ENCODE measurements at places on chromosomes 12 and 14. TPM values are rescaled to one million over a fixed set of nuclear protein-coding genes. Genes with fewer than 3 reads are reported as not detected.

Gene ST8SIA1
- total RNA-seq, result 20.5 TPM

Gene RNASE13
- total RNA-seq, result not detected

Gene HOXC9
- not detected for total RNA-seq

Gene PRH1
- total RNA-seq, result 117 TPM

Gene NYNRIN
- total RNA-seq, result 47.5 TPM

Gene TC2N
- total RNA-seq, result 12.0 TPM

Gene EPYC
- not detected for total RNA-seq

Gene OR11G2
- not detected for total RNA-seq

Gene KCNK10
- total RNA-seq, result 1.3 TPM

Gene MLH3
- total RNA-seq, result 70.8 TPM

Gene C1QL4
- total RNA-seq, result 0.55 TPM

Gene FOXN4
- total RNA-seq, result 3.4 TPM

Gene CIT
- 21.7 TPM for total RNA-seq

Gene GDF3
- not detected for total RNA-seq

Gene SOX5
- total RNA-seq, result 72.7 TPM

Gene GALNT9
- total RNA-seq, result 10.7 TPM

Gene MOAP1
- total RNA-seq, result 76.4 TPM

Gene SLC5A8
- total RNA-seq, result 1.9 TPM

Gene SLC25A47
- 0.22 TPM for total RNA-seq

Gene PDZRN4
- total RNA-seq, result 5.2 TPM

Gene ADAMTS20
- 1.6 TPM for total RNA-seq

Gene RFX4
- 0.11 TPM for total RNA-seq

Gene SRRM4
- total RNA-seq, result 21.8 TPM

Gene CFAP251
- 6.0 TPM for total RNA-seq

Gene TGM1
- total RNA-seq, result 6.2 TPM

Gene PTPRO
- 51.3 TPM for total RNA-seq

Gene SERPINA10
- not detected for total RNA-seq

Gene DACT1
- 27.2 TPM for total RNA-seq

Gene KRT75
- 0.71 TPM for total RNA-seq

Gene AMN
- total RNA-seq, result 0.33 TPM

Gene TMEM229B
- 7.0 TPM for total RNA-seq

Gene DGKA
- 35.2 TPM for total RNA-seq

Gene VDR
- 0.88 TPM for total RNA-seq

Gene RASAL1
- total RNA-seq, result 2.9 TPM

Gene TAS2R13
- 12.4 TPM for total RNA-seq

Gene CCDC198
- total RNA-seq, result not detected

Gene TMCC3
- total RNA-seq, result 10.1 TPM

Gene ATF1
- total RNA-seq, result 26.6 TPM

Gene GLI1
- 7.1 TPM for total RNA-seq

Gene ACOT6
- total RNA-seq, result not detected

Gene TMEM253
- total RNA-seq, result not detected

Gene RITA1
- total RNA-seq, result 11.6 TPM

Gene IAPP
- total RNA-seq, result not detected

Gene DBX2
- total RNA-seq, result 0.22 TPM

Gene ACYP1
- total RNA-seq, result 31.5 TPM

Gene RD3L
- total RNA-seq, result 12.0 TPM

Gene FOXG1
- total RNA-seq, result 1.2 TPM

Gene ART4
- total RNA-seq, result 0.44 TPM

Gene NPFF
- not detected for total RNA-seq

Gene GMFB
- total RNA-seq, result 96.9 TPM

Measured in camera-type eye (tissue), 1 donor.